ENCODE measurements at places on chromosomes 1 and 21.

DNA sequence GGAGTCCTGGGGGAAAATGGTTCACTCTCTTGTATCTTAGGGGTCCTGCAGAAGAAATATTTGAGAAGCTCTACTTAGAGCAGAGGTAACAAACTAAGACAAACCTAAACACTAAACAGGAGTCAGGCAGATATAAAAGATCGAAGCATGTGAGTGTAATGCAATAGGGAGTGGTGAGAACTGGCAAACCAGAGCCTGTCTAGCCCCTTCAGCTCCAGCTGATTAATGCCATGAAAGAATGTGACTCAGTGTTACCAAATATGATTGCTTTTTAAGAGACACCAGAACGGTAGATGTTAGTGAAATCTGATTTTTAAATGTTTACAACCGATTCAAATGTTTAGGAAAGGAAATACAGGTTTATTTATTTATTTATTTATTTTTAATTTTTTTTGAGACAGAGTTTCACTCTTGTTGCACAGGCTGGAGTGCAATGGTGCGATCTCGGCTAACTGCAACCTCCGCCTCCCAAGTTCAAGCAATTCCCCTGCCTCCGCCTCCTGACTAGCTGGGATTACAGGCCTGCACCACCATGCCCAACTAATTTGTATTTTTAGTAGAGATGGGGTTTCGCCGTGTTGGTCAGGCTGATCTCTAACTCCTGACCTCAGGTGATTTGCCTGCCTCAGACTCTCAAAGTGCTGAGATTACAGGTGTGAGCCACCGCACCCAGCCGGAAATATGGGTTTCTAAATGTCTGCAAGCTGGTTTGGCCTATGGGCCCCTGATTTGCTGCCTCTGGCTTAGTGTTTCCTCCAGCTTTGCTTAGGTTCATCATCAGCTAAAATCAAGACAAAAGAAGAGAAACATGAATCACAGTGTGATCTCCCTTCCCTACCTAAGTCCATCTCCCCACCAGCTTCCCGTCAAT is 12.2 kb downstream of the TXNIP start:
- DNase-seq: no peak

- DNase-seq: no peak
Observed at GRCh38 chr1:230753586-230754251, 6.5 kb downstream of the CAPN9 start.

DNA sequence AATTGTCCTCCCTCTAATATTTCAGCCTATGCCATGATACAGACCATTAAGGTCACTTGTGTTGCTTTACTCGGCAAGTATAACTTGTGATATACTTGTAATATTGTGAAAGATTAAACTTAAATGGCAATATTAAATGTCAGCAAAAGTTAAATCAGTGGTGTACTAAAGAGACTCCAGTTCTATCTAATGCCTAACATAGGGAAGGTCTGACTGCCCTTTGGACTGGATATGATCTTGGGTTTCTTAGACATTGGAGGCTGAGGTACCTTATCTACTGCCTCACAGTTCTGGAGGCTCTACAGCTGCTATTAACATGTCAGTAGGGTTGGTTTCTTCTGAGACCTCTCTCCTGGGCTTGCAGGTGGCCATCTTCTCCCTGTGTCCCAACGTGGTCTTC is 89.9 kb downstream of the MT1HL1 start:
- DNase-seq: no peak

GRCh38 chr1:26190373-26190987 is at the start of gene CATSPER4:
Gene CATSPER4 (plus strand): TSS chr1:26190602. CDS start chr1:26190628, 26 bp downstream.
- DNase-seq: no peak

DNA sequence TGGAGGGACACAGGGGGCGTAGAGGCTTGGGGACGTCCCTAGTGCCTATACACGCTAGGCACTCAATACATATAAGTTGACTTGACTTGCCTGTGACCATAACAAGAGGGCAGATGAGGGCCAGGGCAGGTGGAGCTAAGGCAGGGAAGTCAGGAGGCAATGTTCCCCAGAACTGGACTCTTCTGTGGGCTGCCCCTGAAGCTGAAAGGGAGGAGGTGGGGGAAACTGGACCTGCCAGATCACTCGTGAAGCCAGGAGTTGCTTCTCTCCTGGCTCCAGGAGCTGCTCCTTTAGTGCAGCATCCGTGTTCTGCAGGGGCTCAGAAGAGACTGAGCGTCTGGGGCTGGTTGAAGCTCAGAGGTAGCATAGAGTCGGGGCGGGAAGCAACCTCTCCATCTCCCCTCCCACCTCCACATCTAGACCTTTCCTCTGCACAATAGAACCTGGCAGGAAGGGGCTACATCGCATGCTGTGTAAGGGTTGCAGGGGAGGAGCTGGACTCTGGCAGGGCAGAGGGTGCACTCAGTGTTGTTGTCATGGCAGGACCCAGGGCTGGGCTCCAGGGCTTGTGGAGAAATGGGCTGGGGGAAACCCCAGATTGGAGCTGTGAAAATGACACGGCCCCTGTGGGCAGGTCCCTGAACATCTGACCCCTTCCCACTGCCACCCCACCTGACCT is 2.9 kb upstream of the SEMA4A start:
- no peak for DNase-seq

- DNase-seq: no peak
Observed at GRCh38 chr1:241639623-241640148, 483 bp downstream of the CHML start.

- DNase-seq: no peak
Observed at GRCh38 chr1:117967477-117967876, 37.9 kb downstream of the WDR3 start.

DNA sequence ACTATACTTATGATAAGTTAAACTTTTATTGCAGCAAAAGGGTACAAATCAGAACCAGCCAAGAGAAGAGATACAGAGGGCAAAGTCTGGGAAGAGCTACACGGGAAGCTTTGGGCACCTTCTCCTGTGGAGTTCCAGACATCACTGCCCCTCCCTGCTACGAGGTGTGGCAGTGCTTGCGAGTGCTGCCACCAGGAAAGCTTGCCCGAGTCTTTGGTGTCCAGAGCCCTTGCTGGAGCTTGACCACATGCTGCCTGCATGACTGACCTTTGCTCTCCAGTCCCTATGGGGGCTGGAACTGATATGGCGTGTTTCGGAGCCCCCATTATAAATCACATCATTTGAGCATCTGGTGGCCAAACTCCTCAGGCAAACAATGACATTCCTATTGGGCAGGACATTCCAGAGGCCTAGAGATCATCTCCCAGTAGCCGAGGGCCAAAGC is 23.4 kb downstream of the PLEKHO1 start:
- no peak for DNase-seq

DNA sequence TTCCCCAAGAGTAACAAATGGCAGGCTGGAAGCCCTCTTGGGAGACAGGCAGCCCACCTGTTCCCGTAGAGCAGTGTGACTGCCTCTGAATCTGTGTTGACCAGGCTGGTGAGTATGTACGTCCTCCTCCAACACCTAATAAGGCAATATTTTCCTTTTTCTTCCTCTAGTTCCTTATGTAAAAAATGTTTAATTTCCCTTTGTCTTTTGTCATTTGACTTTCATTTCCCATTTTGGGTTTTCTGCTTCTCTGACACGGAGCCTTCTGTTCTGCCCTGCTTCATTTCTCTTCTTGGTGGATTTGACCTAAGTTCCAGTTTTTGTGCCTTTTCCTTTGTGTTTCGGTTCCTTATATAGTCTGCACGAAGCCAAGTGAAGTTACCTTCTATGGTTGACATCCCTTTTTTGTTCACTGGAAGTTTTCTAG is 65.8 kb upstream of the ATF3 start:
- DNase-seq: no peak

DNA sequence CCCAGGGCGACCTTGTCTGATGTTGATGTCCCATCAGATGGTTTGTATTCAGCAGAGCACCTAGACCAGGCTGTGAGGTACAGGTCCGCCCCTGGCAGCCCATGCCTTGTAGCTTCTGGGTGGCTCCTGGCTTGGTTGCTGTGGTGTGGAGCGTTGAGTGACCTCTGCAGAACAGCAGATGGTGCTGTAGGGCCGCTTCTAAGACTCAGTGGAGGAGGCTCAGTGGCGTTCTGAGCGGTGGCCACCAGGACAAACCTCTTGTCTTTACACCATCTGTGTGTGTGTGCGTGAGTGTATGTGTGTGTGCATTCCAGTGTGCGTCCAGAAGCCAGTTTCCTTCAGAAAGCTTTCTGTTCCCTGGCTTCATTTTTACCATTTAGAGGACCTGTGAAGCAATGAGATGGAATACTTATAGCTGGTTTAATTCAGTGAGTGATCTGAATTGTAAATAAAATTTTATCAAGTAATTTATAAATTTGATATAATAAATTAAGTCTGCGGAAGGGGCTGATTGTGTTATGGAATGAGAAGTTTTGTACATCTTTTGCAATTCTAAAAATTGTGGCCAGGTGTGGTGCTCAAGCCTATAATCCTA is 66.1 kb downstream of the ADARB1 start:
- peak; percentile 74 for DNase-seq

DNA sequence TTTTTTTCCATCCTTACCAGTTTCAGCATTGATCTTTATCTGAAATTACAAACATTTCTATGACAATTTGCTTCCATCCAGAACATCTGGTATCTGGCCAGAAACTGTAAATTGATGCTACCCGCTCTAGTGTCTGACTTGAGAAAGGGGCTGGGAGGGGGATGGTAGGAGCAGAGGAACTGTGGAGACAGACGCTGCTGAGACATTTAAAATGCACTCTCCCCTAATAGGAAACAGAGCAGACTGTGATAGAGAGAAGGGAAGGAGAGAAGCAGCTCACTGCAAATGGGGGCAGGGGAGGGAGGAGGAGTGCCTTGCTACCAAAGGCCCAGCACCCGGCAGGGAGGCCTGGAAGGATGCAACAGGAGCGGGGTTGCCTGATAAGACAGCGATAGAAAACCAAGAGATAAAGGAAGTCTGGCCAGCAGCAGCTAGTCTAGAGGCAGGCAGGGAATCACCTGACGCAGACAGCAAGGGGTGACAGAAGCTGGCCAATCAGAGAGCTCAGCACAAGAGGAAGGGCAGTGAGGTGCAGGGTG is 195.5 kb upstream of the NFIA start:
- DNase-seq: no peak

DNA sequence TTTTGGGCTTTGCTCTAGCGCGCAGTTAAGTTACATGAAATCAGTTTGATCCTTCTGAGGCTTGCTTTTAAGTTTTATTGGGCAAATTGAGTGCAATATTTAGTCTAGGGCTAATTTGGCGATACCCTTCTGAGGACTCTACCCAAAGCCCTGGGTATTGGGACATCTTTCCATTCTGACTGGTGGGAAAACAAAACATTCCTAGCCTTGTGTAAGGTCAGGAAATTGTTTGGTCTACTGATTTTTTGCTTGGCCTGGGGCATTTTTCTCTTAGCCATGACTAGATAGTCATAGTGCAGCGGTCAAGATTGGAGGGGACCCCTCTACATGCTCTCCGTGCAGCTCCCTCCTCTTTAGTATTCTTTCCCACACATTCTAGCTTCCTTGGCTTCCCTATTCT is 189.6 kb upstream of the PTGFR start:
- DNase-seq: no peak

DNA sequence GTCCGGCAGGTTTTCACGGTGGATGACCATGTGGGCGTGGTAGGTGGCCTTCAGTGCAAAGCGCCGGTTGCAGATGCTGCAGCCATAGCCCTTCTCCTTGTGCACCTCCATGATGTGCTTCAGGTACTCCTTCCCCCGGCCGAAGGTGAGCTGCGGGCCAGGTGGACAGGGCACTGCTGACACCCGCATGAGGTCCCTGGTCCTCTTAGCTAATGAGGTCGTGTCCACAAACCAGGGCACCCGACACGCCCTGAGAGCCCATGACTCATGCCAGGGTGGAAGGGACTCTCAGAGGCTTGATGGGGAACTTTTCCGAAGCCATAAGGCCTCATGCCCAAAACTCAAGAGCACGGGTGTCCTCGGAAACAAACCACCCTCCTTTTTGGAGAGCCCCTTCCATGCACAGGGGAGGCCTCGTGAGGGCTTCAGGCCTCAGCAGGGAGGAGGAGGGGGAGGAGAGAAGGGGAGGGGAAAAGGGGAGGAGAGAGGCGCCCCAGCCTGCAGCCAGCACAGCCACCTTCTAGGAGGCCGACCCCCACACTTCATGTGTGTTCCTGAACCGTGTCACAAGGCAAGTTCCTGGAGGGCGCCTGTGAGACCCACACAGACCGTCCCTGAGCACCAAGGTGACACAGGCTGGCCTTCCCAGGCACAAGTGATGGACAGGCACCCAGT is 54.4 kb upstream of the RIPK4 start:
- no peak for DNase-seq

DNA sequence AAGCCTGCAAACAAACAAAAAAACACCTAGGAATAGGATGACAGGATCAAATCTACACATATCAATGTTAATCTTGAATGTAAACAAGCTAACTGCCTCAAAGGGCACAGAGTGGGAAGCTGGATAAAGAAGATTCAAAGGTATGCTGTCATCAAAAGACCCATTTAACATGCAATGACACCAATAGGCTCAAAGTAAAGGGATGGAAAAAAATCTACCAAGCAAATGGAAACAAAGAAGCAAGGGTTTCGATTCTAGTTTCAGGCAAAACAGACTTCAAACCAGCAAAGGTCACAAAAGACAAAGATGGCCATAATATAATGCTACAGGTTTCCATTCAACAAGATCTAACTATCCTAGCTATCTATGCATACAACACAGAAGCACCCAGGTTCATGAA is 16.2 kb upstream of the OR2T10 start:
- no peak for DNase-seq

- DNase-seq: no peak
Observed at GRCh38 chr21:36245649-36246048, 74.3 kb upstream of the MORC3 start.

- no peak for DNase-seq
Observed at GRCh38 chr1:54404939-54405897, 976 bp downstream of the SSBP3 start.

DNA sequence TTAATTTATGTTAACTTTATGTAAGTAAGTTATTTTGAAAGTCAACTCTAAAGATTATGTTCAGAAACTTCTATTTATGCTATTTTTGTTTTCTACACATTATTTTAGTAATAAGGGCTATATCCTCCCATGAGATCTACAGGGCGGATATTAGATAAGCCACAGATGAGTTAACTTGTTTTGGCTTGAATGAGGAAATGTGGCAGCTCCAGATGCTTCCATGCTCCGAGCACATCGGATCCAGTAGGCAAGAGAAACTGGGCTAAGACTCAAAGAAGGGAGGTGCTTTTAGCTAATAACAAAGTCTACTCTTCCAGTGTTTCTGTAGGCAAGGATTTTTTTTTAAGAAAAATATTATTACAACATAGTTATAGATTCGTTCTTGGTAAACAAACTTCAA is 20.0 kb upstream of the LAMC1 start:
- DNase-seq: no peak

GRCh38 chr1:246566128-246566812 is at the start of the genes CNST and TFB2M:
Gene CNST (plus strand): TSS chr1:246566456. CDS start chr1:246591563, 25,107 bp downstream.
Gene TFB2M (minus strand): TSS chr1:246566261. CDS start chr1:246566138, 123 bp downstream.
- peak; percentile 95 for DNase-seq

- DNase-seq: no peak
Observed at GRCh38 chr1:45521413-45522323, at the start of gene PRDX1. Gene PRDX1 (minus strand): TSS chr1:45521884. CDS start chr1:45519043, 2,841 bp downstream.
